ENCODE measurements at places on chromosomes 2 and 18.
A peak's percentile ranks its signal among the peaks of the same experiment; 100 is the strongest.

- DNase-seq: no peak
Observed at GRCh38 chr2:149586063-149586462, 1.5 kb downstream of the MMADHC start.

GRCh38 chr2:101036562-101036961 lies 34.5 kb downstream of the RPL31 start:
- DNase-seq: peak; percentile 40

GRCh38 chr2:170006587-170007325 lies 171.2 kb upstream of the MYO3B start:
- DNase-seq: no peak

DNA sequence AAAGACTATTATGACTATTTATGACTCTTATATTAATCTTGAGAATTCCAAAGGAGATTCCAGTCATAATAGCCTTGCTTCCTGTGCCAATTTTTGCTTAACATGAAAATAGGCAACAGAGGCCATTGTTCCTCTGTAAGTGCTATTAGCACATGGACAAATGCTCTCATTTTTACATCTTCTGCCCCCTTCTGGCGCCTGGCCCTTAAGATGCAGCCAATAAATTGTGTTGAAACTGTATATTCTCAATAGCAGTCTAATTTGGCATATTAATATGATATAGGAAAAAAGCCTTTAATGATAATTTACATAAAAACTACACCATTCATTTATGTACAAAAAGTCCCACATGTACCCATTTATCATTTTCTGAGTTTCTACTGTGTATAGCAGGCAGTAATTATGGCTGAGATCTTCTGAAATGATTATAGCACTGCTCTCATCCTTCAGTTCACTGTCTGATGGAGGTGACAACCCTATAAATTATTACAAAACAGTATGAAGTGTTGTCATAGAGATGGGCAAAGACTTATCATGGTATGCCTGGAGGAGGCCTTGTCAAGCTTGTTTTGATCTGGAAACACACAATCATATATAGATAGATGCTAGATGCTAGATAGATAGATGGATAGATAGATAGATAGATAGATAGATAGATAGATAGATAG lies 613.3 kb downstream of the TSN start:
- DNase-seq: peak; percentile 1

DNA sequence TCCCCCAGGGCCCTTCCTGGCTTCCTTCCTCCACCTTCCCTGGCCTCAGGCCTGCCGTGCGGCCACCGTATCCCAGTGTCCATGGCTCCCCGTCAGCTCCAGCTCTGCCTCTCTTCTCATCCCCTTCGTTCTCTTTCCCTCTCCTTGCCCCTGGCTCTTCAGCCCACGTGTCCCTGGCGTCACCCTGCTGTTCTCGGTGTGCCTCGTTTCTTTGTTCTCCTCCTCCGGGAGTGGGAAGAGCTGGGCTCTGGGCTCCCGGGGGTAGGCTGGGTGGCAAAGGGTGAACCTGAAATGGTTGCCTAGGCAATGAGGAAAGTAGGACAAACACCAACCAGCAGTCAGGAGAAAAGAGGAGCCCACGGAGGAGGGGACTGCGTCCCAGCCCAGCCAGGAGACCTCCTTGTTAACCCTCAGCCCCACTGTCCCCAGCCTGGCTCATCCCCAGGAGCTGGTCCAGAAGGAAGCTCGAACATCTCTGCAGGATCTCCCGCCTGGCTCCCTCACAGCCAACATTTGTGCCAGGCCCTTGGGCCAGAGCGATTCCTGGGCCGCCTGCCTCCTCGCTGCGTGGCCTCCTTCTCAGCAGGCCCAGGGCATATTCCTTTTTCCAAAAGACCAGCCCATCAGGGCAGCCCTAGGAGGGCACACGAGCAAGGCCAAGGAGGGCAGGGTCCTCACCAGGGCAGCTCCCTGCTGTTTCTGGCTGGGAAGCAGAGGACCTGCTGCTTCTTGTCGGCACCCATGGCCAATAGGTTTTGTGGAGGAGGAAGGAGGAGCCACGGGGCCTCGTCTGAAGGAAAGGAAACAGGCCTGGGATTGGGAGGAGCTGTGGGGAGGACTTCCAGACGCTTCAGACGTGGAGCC lies 30.9 kb upstream of the DNMT3A start:
- DNase-seq: no peak

DNA sequence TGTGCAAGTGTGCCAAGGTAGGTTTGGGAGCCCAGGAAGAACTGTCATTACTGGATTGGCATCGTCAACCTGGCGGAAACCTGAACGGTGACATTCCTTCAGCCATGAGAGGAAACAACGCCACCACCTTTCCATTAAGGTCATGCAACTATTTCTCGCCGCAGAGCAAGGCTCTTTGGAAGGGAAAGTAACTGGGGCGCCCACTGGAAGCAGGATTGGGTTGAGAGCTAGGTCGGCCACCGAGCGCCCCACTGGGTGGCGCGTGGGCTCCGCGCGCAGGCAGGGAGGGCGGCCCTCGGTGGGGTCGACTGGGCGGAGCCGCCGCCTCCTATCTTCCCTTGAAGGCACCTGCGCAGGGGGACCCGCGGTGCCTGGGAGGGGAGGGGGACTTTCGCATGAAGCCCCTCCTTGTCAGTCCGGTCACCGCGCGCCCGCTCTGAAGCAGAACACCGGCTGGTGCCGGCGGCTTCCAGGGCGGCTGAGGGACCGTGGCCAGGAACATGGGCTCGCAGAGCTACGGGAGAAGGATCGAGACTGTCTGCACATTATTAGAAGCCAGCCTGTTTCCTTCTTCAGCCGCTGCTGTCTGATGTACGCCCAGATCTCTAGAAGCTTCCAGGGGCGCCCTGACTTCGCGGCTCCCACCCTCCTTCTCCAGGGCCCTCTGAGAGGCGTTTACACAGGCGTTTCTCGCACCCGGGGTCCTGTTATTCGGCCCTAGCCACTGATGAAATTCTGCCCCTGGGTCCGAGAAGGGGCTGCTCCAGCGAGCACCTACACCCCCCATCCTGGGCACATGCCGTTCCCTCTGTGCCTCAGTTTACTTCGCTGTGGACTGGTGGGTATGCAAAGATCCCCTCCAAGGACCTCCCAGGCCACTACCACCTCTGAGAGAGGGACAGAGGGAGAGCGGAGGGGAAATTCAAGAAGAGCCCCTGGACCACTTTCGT lies 27.3 kb upstream of the MAL start:
- DNase-seq: no peak

DNA sequence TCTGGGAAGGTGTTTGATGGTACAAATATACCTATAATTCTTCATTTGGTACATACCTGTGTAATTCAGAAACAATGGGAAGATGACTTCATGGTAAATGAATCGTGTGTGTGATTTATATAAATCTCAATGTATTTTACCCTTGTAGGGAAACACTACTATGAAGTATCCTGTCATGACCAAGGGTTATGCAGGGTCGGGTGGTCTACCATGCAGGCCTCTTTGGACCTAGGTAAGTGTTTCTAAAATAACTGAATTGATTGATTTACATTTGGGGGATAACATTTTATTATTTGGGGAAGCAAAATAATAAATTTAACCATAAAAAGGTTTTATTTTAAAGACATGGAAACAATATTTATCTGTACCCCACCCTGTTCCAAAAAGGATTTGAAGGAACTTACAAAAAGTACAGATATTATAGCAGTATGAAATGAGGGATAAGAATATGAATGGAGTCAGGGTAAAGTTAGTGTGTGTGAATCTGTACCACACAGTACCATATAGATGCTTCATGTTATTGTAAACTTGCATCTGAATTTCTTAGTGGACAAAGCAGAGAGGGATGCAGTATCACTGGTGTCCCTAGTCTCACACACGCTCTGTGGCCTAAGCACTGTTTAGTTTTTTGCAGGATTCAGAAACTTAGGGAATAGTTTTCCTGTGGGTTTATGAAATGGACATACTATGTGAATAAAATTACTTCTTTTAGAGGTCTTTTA lies 11.5 kb downstream of the DDX1 start:
- DNase-seq: no peak
